ENCODE measurements at places on chromosomes 7 and 10.

DNA sequence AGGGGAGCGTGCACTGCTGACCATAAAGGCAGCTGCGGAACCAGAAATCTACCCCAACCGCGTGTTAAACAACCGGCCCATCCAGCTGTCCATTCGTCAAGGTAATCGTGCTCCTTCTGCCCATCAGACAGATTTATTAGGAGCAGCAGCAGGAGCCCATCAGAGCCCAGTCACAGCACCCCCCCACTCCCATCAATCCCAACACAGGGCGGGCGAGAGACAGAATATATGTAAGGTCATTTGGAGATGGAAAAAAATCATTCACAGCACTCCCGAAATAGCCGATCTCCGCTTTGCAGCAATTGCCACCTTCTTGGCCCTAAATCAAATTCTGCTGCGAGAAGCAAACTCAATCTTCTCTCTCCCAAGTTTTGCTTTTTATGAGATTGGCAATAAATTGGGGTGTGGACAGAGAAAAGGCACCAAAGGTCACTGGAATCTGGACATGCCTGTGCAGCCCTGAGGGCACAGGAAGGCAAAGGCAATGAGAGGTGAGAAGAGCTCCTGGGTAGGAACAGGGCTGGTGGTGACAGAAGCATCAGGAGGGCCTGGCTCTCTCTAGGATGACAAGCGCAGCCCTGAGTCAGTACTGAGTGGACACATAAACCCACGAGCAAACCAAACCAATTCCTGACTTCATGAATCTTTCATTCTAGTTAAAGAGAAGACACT is 145.0 kb upstream of the ZMIZ1 start:
- DNase-seq, result no peak

DNA sequence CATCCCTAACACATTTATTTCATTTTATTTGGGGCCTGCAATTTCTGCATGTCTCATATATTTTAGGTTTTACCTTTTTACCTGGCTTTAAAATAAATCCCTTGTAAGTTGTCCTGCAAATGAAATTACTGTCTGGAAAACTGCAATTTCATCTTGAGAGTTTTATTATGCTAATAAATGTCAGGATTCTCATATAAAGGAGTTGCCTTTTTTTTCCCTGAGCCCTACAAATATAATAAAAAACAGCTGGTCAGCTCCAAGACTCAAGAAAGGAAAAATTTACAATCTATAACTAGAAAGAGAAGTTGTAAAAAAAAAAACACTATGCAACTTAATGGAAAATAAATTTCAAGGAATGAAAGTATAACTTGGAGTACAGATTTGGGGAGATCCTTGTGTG is 108.7 kb downstream of the SH2D4B start:
- DNase-seq, result no peak

GRCh38 chr7:137937202-137937560 is 64.7 kb downstream of the CREB3L2 start:
- no peak for DNase-seq

GRCh38 chr10:95221124-95221523 is 27.1 kb downstream of the ACSM6 start:
- DNase-seq, result peak; percentile 75

DNA sequence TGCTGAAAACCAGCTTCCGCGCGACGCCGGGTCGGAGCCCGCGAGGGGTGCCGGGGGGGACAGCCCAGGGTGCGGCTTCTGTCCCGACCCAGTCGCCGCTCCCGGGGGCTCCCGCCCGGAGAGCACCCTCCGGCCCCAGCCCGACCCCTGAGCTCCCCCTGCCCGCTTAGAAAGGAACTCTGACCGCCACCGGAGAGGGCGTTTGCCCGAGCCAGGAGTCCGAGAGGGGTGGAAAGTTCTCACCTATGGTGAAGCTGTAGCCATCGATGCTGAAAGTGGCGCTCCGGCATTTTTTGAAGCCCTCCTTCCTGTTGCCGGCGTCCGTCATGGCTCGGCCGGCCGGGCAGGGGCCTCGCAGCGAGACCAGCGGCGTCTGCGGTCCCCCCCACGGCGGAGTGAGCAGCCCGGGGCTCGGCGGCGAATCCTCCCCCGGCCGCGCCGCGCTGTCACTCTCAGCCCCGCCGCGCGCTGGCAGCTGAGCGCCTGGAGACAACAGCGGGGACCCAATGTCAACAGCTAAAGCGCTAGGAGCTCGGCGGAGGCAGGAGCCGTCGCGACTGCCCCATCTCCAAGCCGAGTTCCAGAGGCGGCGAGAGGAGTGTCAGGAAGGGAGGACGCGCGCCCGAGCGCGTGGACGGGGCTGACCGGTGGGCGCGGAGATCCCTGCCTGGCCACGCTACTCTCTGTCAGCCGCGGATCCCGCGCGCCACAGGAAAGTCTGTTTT is 191.6 kb downstream of the LSM5 start:
- no peak for DNase-seq

Measured in bronchial epithelial cell (primary cell).